ENCODE measurements at places on chromosomes 13 and 19.

- no peak for DNase-seq
Observed at GRCh38 chr19:58325311-58326022, 1.3 kb upstream of the ZSCAN22 start.

- DNase-seq = no peak
Observed at GRCh38 chr19:51794885-51795490, at the start of gene FPR3. FPR3 (plus strand) TSS chr19:51795157; CDS start chr19:51823749, 28,592 bp downstream.

GRCh38 chr19:50036908-50037307 lies 11.1 kb downstream of the ZNF473 start:
- DNase-seq = no peak

- DNase-seq = no peak
Observed at GRCh38 chr13:94267581-94268366, 211.7 kb downstream of the DCT start.

- DNase-seq = no peak
Observed at GRCh38 chr13:43054803-43055802, 31.7 kb downstream of the DNAJC15 start.

DNA sequence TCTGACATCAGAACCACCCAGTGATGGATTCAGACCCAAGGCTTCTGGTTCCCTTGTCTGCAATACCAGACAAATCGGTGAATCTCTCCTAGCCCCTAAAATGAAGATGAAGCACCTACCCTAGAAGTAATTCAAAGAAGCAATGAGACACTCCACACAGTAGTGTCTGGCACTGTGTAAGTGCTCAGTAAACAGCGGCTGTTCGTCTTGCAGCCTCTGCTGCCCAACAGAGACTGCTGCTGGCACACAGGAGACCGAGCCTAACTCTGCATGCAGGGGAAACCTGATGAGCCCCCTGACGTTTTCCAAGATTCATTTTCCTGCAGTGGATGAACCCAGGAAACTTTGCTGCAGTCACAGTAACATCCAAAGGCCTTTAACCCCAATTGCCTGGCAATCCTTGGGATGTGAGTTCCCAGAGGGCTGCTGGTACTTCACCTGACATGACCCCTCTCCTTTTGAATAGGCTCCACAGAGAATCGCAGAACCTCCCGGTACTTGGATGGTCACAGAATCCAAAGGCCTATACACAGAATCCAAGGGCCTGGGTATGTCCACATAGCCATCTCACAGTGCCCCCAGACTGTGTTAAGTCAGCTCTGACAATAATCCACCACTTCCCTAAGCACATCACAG lies 6.7 kb downstream of the MED26 start:
- no peak for DNase-seq

- peak; percentile 71 for DNase-seq
Observed at GRCh38 chr19:48674921-48675824, 2.4 kb upstream of the NTN5 start.

DNA sequence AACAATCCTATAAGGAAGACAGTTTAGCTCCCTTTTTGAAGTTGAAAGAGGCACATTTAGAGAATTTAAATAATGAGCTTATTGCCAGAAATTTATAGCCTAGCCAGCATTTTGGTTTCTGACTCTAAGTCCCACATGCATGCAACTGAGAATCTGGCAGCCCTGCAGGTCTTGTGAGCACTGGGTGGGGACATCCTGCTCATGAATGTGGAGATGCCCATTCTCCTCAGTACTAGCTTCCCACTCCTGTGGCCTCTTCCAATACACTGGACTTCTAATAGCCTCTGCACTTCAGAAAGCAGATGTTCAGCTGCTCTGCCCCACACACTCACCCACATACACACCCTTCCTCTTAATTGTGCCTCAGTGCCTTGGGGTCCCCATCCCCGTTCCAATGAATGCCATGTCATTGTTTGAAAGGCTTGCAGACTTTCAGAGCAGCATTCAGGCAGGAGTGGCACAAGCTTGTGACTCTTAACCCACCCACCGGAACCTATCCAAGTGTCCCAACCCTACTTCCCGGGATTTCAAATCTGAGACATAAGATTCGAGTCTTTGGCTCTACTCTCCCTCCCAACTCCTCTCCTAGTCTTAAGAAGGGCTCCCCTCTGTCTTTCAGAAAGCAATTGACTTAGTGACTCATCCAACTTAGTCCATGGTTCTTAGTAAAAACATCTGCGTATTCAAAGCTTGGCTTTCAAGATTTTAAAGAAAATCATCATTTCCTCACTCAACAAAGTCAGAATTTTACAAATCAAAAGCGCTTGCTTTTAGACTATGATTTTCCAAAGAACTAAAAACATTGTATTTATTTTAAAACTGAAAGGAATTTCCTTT lies 80.0 kb upstream of the FREM2 start:
- no peak for DNase-seq

GRCh38 chr19:40585982-40586422 lies 9.3 kb downstream of the SHKBP1 start:
- no peak for DNase-seq

- DNase-seq = no peak
Observed at GRCh38 chr13:49953560-49953959, 17.4 kb upstream of the SPRYD7 start.

All from hypothalamus (tissue), 51 donors.